ENCODE measurements at places on chromosomes 11 and 22.

DNA sequence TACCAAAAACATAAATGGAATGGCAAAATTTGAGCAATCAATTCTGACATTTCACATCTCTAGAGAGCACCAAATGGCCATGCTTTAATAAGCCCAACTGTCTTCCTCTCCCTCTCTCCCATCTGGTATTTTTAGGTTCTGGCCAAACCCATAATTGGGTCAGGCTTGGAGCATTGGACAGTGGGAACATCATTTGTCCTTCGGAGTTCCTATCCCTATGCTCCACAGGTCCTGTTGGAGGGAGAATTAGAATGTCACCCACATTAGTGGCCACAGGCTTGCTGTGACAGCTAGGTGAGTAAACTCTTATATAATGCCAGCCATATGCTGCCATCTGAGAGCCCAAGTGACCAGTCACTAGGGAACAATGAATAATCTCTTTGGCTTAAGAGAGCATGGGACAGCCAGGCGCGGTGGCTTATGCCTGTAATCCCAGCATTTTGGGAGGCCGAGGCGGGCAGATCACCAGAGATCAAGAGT lies 251.0 kb upstream of the CCDC90B start:
- no peaks in the 10 kb centered on the region for H3K4me1 ChIP-seq
- peaks cover 2% of the 10 kb centered on the region for H3K27me3 ChIP-seq
- H3K27ac ChIP-seq = no peak overlapping the region
- no peaks in the 10 kb centered on the region for H3K36me3 ChIP-seq
- DNase-seq = no peak

GRCh38 chr11:9886595-9886994 lies 222.7 kb downstream of the SWAP70 start:
- no peak overlapping the region for H3K27ac ChIP-seq
- H3K27me3 ChIP-seq = peaks cover 12% of the 10 kb centered on the region
- no peak overlapping the region for H3K4me3 ChIP-seq
- no peaks in the 10 kb centered on the region for H3K36me3 ChIP-seq

DNA sequence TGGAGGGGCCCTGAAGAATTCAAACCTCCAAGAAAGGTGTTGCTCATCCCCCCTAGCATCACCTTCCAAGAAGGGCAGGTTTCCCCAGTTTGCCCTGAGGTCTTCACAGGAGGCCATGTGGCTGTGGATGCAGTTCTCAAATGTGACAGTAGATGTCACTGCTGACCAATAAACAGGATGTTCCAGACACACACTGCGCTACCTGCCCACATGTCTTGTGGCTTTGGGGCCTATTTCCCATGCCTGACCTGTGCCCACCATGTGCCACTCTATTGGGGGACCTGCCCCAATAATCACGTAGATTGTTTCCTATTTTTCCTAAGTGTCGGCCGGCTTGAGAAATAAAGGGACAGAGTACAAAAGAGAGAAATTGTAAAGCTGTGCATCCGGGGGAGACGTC lies 4.5 kb downstream of the GSTT2 start:
- H3K36me3 ChIP-seq = no peaks in the 10 kb centered on the region
- DNase-seq = peak; percentile 46
- no peak overlapping the region for H3K4me3 ChIP-seq
- peaks cover 5% of the 10 kb centered on the region for H3K27me3 ChIP-seq
- H3K27ac ChIP-seq = no peak overlapping the region

GRCh38 chr11:15199693-15200092 lies 85.0 kb downstream of the INSC start:
- H3K36me3 ChIP-seq = no peaks in the 10 kb centered on the region
- no peak for DNase-seq
- no peak overlapping the region for H3K27ac ChIP-seq
- no peaks in the 10 kb centered on the region for H3K4me1 ChIP-seq

GRCh38 chr11:85627332-85627997 lies at the start of gene DLG2:
TSS of gene DLG2 (minus strand) at chr11:85627344.
- H3K4me1 ChIP-seq = peaks cover 38% of the 10 kb centered on the region
- peaks cover 19% of the 10 kb centered on the region for H3K36me3 ChIP-seq
- DNase-seq = no peak
- peak within 1 kb of the TSS; percentile 88 for H3K27ac ChIP-seq
- peak within 1 kb of the TSS; percentile 89 for H3K4me3 ChIP-seq
- peaks cover 2% of the 10 kb centered on the region for H3K27me3 ChIP-seq

- H3K36me3 ChIP-seq = no peaks in the 10 kb centered on the region
- no peak overlapping the region for H3K27ac ChIP-seq
- no peaks in the 10 kb centered on the region for H3K4me1 ChIP-seq
- DNase-seq = no peak
Observed at GRCh38 chr22:45504373-45505341, 2.0 kb downstream of the FBLN1 start.

DNA sequence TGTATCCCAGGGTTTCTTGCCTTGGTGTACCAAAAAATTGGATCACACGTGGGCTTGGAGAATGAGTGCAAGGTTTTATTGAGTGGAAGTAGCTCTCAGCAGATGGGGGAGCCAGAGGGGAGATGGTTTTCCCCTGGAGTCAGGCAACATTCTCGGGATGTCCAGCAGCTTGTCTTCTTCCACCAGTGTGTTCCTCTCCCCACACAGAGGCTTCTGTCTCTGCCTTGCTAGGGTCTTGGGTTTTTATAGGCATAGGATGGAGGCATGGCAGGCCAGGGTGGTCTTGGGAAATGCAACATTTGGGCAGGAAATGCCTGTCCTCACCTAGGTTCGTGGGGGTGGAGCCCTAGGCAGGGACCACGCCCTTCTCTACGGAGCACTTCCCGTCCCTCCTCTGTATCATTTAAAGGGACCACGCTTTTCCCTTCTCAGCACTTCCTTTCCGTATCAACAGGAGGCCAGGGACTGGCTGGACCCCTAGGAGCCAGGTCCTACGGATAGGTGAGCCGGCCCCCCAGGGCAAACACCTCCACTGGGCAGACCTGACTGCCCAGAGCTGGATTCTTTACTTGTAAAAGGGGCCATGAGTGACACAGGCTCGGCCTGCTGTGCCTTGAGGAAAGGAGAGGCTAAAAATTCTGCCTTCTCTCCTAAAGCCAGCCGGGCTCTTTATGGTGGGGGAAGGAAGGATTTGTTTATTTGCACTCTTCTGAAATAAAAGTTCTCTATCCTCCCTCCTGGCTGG lies 55.3 kb upstream of the CCDC188 start:
- H3K27ac ChIP-seq = peak overlapping the region; percentile 77
- no peaks in the 10 kb centered on the region for H3K27me3 ChIP-seq
- peak overlapping the region; percentile 89 for H3K4me3 ChIP-seq
- peaks cover 18% of the 10 kb centered on the region for H3K4me1 ChIP-seq
- DNase-seq = peak; percentile 59
- H3K36me3 ChIP-seq = no peaks in the 10 kb centered on the region

- DNase-seq = no peak
- H3K4me3 ChIP-seq = no peak overlapping the region
- no peaks in the 10 kb centered on the region for H3K4me1 ChIP-seq
- no peaks in the 10 kb centered on the region for H3K27me3 ChIP-seq
- H3K36me3 ChIP-seq = no peaks in the 10 kb centered on the region
- H3K27ac ChIP-seq = no peak overlapping the region
Observed at GRCh38 chr22:34902335-34902734, 163.6 kb upstream of the ISX start.

All from activated T-helper 2 cell treated with anti-CD3 and anti-CD28 coated beads, Interferon-gamma antibody, Interleukin-2, Interleukin-4, amounts not matched to agents 10 μg/mL and 5 μg/mL and 100 μg/mL, durations not matched to agents 14 hours and 24 hours and 36 hours (primary cell).